Mesothelial cell of epicardium (in vitro differentiated cells): ENCODE measurements at places on chromosomes 3 and 15. TPM values are rescaled to one million over a fixed set of nuclear protein-coding genes. Genes with fewer than 3 reads are reported as not detected.

GRCh38 chr3:108516881-108517280, 6.5 kb upstream of the MYH15 start:
- no peak for DNase-seq
- no peaks in the 10 kb centered on the region for H3K4me1 ChIP-seq
- no peak overlapping the region for H3K4me3 ChIP-seq
- no peak overlapping the region for H3K27ac ChIP-seq
- no peaks in the 10 kb centered on the region for H3K36me3 ChIP-seq

DNA sequence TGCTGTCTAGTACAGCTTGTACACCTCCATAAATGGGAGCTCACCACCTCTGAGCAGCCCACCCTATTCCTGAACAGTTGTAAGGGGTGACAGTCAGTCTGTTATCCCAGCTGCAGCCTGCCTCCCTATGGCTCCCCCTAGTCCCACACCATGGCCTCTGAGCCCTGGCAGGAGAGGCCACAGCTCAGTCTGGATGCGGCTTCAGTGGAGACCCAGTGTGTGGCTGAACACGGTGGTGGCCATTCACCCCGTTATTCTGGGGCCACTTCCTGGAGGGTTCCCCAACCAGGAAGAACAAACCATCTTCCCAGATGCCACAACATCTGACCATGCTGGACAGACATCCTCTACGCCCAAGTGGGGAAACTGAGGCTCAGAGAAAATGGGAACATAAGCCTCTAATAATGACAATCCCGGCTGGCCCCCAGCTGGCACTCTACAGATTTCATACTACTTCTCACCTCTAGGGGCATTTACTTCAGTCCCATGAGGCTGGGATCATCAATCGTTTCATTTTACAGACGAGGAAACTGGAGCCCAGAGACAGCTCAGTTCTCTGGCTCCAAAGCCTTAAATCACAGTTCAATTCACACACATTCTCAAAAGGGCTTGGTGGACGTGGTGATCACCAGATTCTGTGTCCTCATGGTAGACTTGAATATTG, 9.2 kb upstream of the GRIP2 start:
- H3K36me3 ChIP-seq, result no peaks in the 10 kb centered on the region
- no peak overlapping the region for H3K27ac ChIP-seq
- no peaks in the 10 kb centered on the region for H3K4me1 ChIP-seq
- H3K4me3 ChIP-seq, result no peak overlapping the region
- H3K27me3 ChIP-seq, result peaks cover 50% of the 10 kb centered on the region
- no peak for DNase-seq

DNA sequence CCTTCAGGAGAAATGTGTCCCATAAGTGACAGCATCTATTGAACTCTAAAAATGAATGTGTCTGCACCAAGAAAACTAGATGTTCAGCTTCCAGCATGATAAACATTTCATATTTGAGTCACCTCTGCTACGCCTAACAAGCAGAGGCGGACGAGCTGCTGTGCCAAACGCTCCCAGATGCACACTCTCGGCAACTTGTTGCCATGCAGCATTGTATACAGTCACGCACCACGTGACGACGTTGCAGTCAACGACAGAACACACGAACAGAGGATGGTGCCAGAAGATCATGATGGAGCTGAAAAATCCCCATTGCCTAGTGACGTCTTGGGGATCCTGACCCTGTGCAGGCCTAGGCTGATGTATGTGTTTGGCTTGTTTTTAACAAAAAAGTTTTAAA, 137.5 kb downstream of the XXYLT1 start:
- peaks cover 34% of the 10 kb centered on the region for H3K4me1 ChIP-seq
- no peak overlapping the region for H3K27ac ChIP-seq
- no peaks in the 10 kb centered on the region for H3K36me3 ChIP-seq
- no peak for DNase-seq
- no peaks in the 10 kb centered on the region for H3K27me3 ChIP-seq

GRCh38 chr3:50633230-50633790, 16.4 kb downstream of the MAPKAPK3 start:
- H3K27ac ChIP-seq, result no peak overlapping the region
- H3K27me3 ChIP-seq, result no peaks in the 10 kb centered on the region
- DNase-seq, result no peak
- H3K4me1 ChIP-seq, result peaks cover 47% of the 10 kb centered on the region

- H3K27ac ChIP-seq, result peak overlapping the region; percentile 25
- no peaks in the 10 kb centered on the region for H3K36me3 ChIP-seq
- DNase-seq, result peak; percentile 79
- peaks cover 30% of the 10 kb centered on the region for H3K4me1 ChIP-seq
These were observed 1.1 kb downstream of the ZBTB47 start for GRCh38 chr3:42654331-42655201.

The LSAMP gene
- 30.1 to 34.6 TPM (median 32.3 TPM) in 3 replicates for total RNA-seq

DNA sequence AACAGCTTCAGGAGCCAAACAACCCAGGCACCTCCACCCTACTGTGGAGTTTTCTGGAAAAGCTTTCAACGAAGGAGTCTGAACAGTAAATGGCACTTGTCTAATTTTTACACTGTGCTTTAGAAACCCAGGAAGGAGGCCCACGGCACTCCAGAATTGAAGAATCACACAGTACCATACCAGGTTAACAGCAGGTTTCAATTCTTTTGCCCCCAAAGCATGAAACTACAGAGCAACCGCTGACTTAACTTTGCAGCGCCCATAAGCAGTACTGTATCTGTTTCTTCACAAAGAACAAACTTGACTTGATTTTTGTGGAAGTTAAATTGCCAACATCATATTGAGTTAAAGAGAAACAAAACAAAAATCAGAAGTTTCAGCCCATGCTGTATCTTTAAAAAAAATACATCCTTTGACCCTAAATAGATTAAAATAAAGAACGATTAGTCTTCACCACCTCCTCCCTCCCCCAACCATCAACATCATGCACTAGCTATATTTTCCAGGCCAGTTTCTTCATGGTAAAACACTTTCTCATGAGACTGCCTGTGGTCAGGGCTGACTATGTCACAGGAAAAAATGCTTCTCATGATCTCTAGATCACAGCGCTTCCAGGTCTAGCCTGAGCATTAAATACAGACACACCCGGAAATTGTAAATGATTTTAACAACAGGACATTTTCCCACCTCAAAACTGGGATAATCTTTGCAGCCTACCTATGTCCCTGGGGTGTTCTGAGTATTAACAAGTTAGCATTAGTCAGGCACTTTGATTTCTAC, 456.3 kb downstream of the FOXP1 start:
- DNase-seq, result no peak
- H3K4me3 ChIP-seq, result peak overlapping the region; percentile 15
- H3K36me3 ChIP-seq, result no peaks in the 10 kb centered on the region
- no peaks in the 10 kb centered on the region for H3K27me3 ChIP-seq
- peak overlapping the region; percentile 98 for H3K27ac ChIP-seq

The SLC15A2 gene
- total RNA-seq, result 3.4 to 5.4 TPM (median 4.8 TPM) in 3 replicates

The CYP1A2 gene
- total RNA-seq, result 0.09 TPM in 1 of 3 replicates, not detected in the others

DNA sequence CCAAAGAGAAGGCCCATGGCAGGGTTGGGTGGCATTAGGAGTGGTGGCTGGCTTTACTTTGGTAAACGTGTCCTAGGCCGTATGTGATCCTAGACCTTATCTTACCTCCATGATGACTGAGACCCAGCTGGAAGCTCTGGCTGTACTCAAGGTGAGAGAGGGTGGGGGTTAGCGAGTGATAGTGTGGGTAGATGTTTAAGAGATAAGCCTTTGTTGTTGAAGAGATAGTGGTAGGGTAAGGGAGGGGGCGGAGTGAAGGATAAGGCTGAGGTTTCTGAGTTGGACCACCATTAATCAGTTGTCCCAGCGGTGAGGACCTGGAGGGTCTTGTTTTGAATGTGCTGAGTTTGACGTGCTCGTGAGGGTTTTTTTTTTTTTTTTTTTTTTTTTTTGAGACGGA, 61.5 kb upstream of the ULK4 start:
- H3K4me3 ChIP-seq, result no peak overlapping the region
- H3K27me3 ChIP-seq, result no peaks in the 10 kb centered on the region
- peaks cover 2% of the 10 kb centered on the region for H3K36me3 ChIP-seq
- H3K4me1 ChIP-seq, result peaks cover 71% of the 10 kb centered on the region
- DNase-seq, result no peak

DNA sequence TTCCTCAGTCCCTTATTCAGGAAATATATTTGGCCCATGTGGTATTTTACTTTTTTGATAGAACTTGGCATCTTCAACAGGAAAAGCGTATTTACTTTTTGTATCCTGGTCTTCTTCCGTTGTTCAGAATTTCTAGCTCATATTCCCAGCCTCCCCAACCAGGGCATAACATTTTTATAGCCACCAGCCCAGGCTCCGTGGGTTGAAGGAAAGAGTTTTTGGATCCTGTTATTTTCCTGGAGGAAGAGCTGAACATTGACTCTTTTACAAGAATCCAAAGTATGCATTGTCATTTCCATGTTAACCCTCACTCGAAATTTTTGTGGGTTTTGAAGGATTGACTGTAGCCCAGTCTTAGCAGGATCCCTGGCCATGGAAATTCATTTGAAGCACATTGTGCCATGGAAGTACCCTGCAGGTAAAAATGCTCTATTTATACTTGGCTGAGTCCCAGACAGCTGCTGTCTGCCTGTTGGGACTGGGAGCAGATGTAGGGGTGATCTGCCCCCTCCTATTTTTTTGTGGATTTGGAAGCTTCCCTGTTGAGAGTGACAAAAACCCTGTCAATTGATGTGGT, 98.8 kb downstream of the AKAP13 start:
- DNase-seq, result no peak
- H3K4me3 ChIP-seq, result no peak overlapping the region
- H3K27me3 ChIP-seq, result no peaks in the 10 kb centered on the region
- H3K27ac ChIP-seq, result peak overlapping the region; percentile 71
- no peaks in the 10 kb centered on the region for H3K36me3 ChIP-seq
- peaks cover 41% of the 10 kb centered on the region for H3K4me1 ChIP-seq

DNA sequence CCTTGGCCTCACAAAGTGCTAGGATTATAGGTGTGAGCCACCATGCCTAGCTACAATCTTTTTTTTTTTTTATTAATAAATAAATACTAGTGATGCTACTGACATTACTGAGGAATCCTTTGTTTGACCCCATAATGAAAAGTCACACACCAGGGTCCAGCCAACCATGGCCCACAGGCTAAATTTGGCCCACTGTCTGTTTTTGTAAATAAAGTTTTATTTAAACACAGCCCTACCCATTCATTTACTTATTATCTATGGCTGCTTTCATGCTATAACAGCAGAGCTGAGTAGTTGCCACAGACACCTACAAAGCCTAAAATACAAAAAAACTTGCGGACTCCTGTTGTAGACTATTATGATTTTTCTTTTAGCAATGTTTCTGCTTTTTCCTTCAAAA, 7.4 kb downstream of the INTS14 start:
- H3K27me3 ChIP-seq, result no peaks in the 10 kb centered on the region
- no peak overlapping the region for H3K27ac ChIP-seq
- peaks cover 15% of the 10 kb centered on the region for H3K36me3 ChIP-seq
- DNase-seq, result no peak

The DPPA2 gene
- total RNA-seq, result 1.2 to 1.4 TPM (median 1.2 TPM) in 3 replicates
